ENCODE measurements at places on chromosomes 1 and 21.

- no peak overlapping the region for H3K27ac ChIP-seq
- no peaks in the 10 kb centered on the region for H3K36me3 ChIP-seq
- H3K27me3 ChIP-seq = no peaks in the 10 kb centered on the region
- no peaks in the 10 kb centered on the region for H3K4me1 ChIP-seq
- no peak for DNase-seq
Observed at GRCh38 chr1:84719543-84720217, 29.4 kb upstream of the SSX2IP start.

DNA sequence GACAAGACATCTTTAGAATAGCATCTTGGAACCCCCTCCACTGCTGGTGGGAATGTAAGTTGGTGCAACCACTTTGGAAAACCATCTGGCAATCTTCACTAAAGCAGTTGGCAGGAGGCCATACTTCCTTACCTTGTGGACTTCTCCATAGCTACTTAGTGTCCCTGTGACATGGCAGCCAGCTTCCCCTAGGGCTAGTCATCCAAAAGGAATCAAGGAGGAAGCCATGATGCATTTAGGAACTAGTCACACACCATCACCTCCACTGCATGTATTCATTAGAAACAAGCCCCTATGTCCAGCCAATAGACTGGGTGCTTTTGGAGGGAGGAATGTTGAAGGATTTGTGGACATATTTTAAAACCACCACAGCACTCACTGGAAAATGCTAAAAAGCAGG lies 19.9 kb downstream of the MX2 start:
- H3K4me3 ChIP-seq = no peak overlapping the region
- no peaks in the 10 kb centered on the region for H3K27me3 ChIP-seq
- no peak overlapping the region for H3K27ac ChIP-seq
- H3K4me1 ChIP-seq = no peaks in the 10 kb centered on the region

DNA sequence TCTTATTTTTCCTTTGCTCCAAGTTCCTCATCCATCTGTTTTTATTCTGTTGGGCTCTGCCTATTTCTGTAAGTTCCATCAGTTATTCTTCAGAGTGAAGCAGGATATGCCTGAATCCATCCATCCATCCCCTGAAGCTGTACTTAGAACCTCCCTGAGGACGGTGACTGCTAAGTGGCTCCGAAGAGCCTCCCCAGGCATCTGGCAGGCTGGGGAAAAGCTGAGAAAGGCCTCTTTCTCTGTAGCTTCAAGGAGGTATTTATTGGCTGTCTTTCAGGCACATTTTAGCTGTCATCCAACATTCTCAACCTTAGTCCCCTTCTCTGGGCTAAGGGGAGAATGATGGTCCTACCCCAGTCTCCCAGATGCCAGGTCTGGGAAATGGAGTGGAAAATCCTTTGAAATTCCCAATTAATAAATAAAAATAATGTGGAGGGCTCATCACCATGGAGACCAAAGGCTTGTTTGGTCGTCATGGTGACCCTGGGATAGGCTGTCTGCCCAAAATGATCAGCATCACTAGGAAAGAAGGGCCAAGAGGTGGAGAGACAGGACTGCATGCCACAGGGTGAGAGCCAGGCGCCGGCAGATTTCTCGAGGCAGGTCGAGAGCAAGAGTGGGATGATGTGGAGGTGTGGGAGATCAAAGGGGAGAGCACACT lies 82.0 kb downstream of the UBIAD1 start:
- H3K4me1 ChIP-seq = no peaks in the 10 kb centered on the region
- no peak overlapping the region for H3K27ac ChIP-seq
- no peak for DNase-seq
- peaks cover 31% of the 10 kb centered on the region for H3K27me3 ChIP-seq
- H3K4me3 ChIP-seq = no peak overlapping the region

GRCh38 chr1:118564961-118565703 lies 380.1 kb upstream of the SPAG17 start:
- H3K36me3 ChIP-seq = no peaks in the 10 kb centered on the region
- no peaks in the 10 kb centered on the region for H3K4me1 ChIP-seq
- H3K4me3 ChIP-seq = no peak overlapping the region
- H3K27me3 ChIP-seq = no peaks in the 10 kb centered on the region

DNA sequence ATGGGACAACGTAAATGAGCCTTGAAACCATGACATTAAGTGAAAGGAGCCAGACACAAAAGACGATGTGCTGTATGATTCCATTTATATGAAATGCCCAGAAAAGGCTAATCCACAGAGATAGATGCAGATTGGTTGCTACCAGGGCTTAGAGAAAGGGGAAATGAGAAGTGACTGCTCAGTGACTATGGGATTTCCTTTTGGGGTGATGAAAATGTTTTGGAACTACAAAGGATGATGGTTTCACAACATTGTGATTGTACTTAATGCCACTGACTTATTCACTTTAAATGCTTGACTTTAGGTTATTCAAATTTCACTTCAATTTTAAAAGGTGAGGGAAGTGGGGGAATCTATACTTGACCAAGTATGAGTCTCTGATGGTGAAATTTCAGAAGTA lies 414.3 kb downstream of the SETD4 start:
- no peaks in the 10 kb centered on the region for H3K36me3 ChIP-seq
- no peak for DNase-seq
- no peak overlapping the region for H3K27ac ChIP-seq
- no peak overlapping the region for H3K4me3 ChIP-seq
- no peaks in the 10 kb centered on the region for H3K4me1 ChIP-seq

DNA sequence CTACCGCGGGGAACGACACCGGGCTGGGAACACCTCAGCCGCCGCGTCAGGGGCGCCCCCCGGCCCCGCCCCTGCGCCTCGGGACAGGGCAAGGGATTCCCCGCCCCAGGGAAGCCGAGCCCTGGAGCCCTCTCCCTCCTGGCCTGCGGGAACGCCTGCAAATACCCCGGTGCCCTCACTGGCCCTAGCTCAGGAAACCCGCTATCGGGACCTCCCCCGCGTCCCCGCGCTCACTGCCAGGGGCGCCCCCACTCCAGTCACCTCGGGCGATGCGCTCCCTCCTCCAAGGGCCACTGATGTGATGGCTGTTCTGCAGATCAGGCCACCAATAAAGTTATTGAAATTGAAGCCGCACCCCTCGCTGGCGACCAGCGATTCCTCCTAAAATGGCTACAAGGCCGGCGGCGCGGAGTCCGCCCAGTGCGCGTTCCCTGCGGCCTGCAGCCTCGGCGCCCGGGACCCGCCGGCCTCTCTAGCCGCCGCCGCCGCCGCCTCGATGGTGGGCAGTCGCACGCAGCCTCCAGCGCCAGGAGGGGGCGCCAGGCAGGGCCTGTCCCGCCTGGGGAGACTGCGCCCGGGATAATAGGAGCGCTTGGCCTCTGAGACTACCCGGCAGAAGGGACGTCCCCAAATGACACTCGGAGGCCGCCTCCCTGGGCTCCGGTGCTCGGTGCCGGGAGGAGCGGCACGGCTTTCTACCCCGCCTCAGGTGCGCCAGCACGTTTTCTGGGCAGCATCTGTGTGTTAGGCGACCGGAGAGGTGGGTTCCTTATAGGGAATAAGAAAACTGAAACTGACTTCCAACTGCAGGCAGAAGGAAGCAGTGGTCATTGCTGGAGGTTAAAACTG lies at the start of gene PRKAB2:
TSS of gene PRKAB2 (minus strand) at position 303 of the 849 bp plus-strand sequence. CDS start 326 bp downstream, outside the sequence.
- peaks cover 25% of the 10 kb centered on the region for H3K4me1 ChIP-seq
- H3K27ac ChIP-seq = peak within 1 kb of the TSS; percentile 94
- H3K27me3 ChIP-seq = no peaks in the 10 kb centered on the region
- H3K36me3 ChIP-seq = peaks cover 3% of the 10 kb centered on the region

DNA sequence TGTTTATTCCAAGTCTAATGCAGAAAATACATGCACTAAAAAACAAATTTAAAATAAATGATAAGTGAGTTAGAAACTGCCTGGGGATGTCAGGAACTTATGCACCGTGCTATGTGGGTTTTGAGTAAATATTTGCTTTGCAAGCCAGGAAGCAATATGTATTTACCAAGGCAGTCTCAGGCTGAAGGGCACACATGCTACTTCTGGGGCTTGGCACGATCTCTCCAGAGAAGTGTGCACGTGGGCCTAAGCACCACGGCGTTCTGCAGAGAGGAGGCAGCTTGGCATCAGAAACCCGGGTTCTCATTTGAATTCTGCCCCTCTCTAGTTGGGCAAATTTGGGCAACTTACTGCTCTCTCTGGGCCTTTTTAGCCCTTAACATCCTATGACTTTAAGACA lies 72.6 kb upstream of the ROR1 start:
- no peak overlapping the region for H3K4me3 ChIP-seq
- peaks cover 12% of the 10 kb centered on the region for H3K4me1 ChIP-seq
- no peaks in the 10 kb centered on the region for H3K36me3 ChIP-seq
- no peak overlapping the region for H3K27ac ChIP-seq

GRCh38 chr1:231420959-231421545 lies 1.0 kb downstream of the EGLN1 start:
- peaks cover 48% of the 10 kb centered on the region for H3K4me1 ChIP-seq
- H3K27ac ChIP-seq = peak overlapping the region; percentile 96

GRCh38 chr1:172394141-172394751 lies 26.2 kb upstream of the C1orf105 start:
- H3K36me3 ChIP-seq = no peaks in the 10 kb centered on the region
- H3K4me1 ChIP-seq = peaks cover 26% of the 10 kb centered on the region

- H3K27ac ChIP-seq = peak overlapping the region; percentile 53
- no peak for DNase-seq
- H3K4me1 ChIP-seq = peaks cover 63% of the 10 kb centered on the region
- H3K27me3 ChIP-seq = no peaks in the 10 kb centered on the region
- peaks cover 14% of the 10 kb centered on the region for H3K36me3 ChIP-seq
- peak overlapping the region; percentile 7 for H3K4me3 ChIP-seq
Observed at GRCh38 chr1:12604114-12604874, 13.7 kb downstream of the DHRS3 start.

DNA sequence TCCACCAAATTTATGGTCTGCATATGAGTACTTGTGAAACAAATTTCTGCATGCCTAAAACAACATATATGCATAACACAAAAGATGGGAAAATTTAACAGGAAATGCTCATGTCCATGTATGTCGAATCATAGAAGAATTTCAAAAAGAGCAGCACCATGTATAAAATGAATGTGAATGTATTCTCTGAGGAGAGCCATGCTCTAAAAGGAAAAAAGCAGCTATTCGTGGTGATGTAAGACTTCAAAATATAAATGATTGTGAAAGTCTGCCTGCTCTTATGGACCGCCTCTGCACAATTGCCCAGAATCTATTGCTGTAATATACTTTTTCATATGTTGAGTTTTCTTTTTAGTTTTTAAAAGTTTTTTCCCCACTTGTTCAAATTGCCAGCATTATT lies 66.8 kb downstream of the EPB41 start:
- H3K36me3 ChIP-seq = no peaks in the 10 kb centered on the region
- H3K27me3 ChIP-seq = no peaks in the 10 kb centered on the region
- H3K27ac ChIP-seq = no peak overlapping the region
- H3K4me3 ChIP-seq = no peak overlapping the region
- DNase-seq = no peak
- no peaks in the 10 kb centered on the region for H3K4me1 ChIP-seq

- H3K27me3 ChIP-seq = no peaks in the 10 kb centered on the region
- peaks cover 23% of the 10 kb centered on the region for H3K4me1 ChIP-seq
- peak; percentile 88 for DNase-seq
- H3K36me3 ChIP-seq = no peaks in the 10 kb centered on the region
- H3K4me3 ChIP-seq = peak within 1 kb of the TSS; percentile 81
Observed at GRCh38 chr1:52927212-52928014, at the start of gene SCP2. Gene SCP2, plus strand, starts transcription at chr1:52927276. Its CDS starts 121 bp downstream, at chr1:52927397.

DNA sequence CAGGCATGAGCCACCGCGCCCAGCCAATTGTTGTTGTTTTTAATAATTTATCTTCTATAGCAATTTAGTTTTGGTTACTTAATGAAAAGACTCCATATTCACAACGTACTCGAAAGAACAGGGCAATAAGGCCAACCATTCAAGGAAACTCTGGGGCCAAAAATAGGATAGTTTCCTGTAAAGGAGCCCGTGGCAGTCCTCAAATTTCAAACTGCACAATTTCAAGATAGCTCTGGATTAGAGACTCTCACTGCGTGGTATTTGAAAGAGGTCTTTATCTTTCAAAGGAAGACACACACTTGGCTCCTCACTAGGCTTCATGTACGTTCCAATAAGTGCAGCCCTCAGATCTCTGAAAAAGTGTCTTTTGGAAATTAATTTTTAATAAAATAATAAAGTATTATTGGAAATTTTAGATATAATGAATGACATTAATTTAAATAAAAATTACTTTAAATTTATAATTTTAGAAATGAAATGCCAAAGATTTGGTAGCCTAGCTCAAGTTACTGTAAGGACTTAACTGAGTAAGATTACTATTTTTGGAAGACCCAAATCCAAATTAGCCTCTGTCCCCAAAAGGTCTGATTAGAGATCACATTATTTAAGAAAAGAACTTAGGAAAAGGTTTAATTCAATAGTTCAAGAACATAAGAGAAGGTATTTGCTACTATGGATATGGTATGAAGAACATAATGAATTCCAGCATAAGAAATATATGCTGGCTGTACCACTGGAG lies 22.7 kb upstream of the DONSON start:
- no peak overlapping the region for H3K27ac ChIP-seq
- no peaks in the 10 kb centered on the region for H3K4me1 ChIP-seq
- no peak overlapping the region for H3K4me3 ChIP-seq
- no peaks in the 10 kb centered on the region for H3K27me3 ChIP-seq

DNA sequence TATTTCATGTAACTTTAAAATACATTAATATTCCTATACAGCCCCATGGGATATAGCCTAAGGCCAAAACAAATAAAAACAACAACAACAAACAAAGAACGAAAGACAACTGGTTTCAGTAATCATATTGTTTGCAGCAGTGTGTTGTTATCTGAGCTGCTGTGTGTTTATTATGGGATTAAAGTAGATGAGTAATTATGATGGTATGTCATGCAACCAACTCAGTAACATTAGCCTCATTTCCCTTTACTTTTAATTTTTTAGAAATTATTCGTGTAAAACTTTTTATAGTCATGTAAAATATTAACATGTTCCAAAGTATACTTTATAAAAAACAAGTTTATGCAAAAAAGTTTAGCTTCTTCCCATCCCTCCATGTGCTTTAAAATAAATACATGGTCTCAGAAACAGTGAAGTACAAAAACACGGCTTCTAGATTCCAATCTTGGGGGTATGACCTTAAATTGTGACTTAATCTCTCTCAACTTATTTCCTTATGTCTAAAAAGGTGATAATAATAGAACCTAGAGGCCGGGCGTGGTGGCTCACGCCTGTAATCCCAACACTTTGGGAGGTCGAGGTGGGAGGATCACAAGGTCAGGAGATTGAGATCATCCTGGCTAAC lies 176.1 kb downstream of the SLC45A1 start:
- H3K36me3 ChIP-seq = peaks cover 48% of the 10 kb centered on the region
- H3K4me1 ChIP-seq = peaks cover 9% of the 10 kb centered on the region
- no peak overlapping the region for H3K27ac ChIP-seq
- no peaks in the 10 kb centered on the region for H3K27me3 ChIP-seq
- H3K4me3 ChIP-seq = no peak overlapping the region

DNA sequence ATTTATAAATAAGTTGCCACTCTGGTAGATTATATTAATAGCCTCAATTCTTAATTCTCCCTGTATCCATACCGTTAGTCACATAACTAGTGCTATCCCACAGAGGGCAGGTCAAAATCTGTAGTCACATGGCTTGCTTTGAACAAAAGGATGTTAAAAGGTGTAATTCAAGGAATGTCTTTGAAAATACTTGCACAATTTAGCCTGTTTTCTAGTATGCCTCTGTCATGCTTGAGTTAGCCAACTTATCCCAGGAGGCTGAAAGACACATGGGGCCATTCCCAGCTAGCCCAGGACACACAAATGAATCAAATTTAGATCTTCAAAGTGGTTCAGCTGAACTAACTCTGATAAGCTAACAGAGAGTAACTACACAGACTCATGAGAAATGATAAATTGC lies 758.5 kb upstream of the NEGR1 start:
- H3K36me3 ChIP-seq = no peaks in the 10 kb centered on the region
- no peak overlapping the region for H3K27ac ChIP-seq
- no peaks in the 10 kb centered on the region for H3K27me3 ChIP-seq
- DNase-seq = no peak
- no peaks in the 10 kb centered on the region for H3K4me1 ChIP-seq

Measured in lower lobe of right lung (tissue), 2 donors.